ENCODE measurements at places on chromosomes 13 and 19. TPM values are rescaled to one million over a fixed set of nuclear protein-coding genes. Genes with fewer than 3 reads are reported as not detected.
A peak's percentile ranks its signal among the peaks of the same experiment; 100 is the strongest.

- DNase-seq, result no peak
These were observed 134.7 kb downstream of the KCNRG start for GRCh38 chr13:50149932-50150331.

DNA sequence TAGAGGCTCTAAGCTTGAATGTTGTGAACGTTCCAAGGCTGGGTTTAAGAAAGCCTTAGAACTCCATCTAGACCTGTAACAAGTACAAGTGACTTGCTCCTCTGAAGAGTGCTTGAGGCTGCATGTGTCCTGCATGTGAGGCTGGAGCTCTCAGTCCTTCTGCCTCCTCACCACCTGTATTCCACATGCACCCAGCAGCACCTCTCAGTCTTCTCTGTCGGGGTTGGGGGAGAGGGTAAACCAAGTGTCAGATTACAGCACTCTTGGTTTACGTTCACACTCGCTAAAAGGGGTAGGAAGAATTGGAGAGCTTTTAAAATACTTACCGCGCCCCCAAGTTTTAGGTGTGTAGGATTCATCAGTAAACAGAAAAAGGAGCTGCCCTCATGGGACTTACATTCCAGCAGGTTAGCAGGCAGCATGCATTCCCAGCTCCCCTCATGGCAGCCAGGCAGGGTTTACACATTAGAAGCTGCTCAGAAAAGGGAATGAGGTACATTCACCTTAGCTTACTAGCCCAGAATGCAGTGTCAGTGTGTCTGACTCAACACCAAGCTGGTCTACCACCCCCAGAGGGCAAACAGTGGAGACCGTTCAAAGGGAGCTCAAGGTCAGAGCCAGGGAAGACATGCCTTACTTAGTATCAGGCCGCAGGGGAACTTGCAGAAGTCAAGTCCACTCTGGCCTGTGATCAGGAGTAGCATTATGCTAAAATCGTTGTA, 248.1 kb downstream of the PCCA start:
- no peak for DNase-seq

DNA sequence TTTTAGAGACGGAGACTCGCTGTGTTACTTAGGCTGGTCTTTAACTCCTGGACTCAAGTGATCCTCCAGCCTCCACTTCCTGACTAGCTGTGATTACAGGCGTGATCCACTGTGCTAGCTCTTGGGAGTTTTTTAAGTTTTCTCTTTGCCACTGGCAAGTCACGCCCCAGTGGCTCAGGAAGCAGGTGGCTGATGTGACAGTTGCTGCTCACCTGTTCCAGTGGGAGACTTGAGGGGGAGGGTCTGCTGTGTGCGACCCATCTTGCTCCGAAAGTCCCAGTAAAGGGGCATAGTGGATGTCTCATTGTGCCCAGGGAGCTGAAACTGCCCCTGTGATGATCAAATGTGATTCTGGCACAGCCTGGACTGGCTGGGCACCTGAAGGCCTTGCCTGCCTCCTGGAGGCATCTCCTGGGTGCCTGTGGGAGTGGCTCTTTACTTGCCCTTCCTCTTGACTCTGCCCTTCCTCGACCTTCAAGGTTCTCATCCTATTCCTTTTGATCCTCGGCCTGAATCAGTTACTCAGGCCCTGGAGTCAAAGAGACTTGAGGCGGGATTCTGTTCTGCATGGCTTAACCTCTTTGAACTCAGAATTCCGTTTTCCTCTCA, 7.8 kb downstream of the SMARCA4 start:
- DNase-seq, result no peak

DNA sequence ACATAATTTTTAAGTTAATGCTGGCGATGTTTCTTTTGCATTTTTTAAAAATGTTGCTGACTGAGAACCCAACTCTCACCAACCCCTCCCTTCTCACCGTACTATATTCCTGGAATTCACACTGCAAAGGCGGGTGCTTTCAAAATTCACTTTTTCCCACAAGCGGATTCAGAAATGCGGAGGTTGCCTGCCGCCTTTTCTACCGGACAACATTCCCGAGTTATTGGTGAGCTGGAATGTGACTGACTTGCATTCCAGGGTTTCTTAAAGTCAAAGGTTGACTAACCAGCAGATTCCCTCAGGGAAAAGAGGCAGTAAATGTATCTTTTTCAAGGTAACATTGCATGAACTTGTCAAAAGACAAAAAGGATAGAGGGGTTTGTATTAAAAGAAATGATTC, 113.3 kb downstream of the RAB20 start:
- DNase-seq, result no peak

- no peak for DNase-seq
These were observed 10.0 kb downstream of the C3 start for GRCh38 chr19:6710273-6711077.

GRCh38 chr13:80668452-80668851, 327.5 kb upstream of the SPRY2 start:
- no peak for DNase-seq

The ZNF284 gene
- 5.9 TPM for polyA plus RNA-seq

DNA sequence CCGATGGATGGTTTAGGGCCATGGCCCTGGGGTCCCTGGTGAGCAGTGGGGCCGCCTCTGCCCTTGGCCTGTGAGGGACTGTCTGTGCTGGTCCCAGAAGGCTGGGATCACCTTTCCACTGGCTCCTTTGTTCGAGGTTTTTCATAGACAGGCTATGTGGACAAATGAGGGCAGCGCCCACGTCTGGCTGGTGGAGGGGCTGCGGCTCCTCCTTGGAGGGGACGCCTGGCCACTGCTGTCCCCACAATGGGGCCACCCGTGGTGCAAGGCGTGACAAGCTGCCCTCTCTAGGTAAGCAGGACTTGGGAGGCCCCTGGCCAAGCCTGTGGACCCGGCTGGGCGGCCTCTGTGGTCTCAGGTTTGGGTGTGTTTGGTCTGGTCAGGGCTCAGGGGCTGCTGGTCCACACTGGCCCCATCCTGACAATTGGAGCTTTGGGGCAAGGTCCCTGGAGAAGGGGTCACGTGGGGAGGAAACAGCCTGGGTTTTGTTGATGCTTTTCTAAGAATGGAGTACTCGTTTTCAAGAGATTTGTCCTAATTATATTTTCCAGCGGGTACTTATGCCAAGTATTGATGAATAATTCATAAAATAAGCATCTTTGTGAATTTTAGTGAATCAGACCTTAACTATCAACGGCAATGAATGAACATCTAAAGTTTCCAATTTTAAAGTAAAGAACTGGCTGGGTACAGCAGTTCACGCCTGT, 33.3 kb downstream of the MCF2L start:
- no peak for DNase-seq

The CEACAM1 gene
- 13.4 TPM for polyA plus RNA-seq

GRCh38 chr19:53195265-53195903, 2.2 kb upstream of the ZNF665 start:
- peak; percentile 84 for DNase-seq

DNA sequence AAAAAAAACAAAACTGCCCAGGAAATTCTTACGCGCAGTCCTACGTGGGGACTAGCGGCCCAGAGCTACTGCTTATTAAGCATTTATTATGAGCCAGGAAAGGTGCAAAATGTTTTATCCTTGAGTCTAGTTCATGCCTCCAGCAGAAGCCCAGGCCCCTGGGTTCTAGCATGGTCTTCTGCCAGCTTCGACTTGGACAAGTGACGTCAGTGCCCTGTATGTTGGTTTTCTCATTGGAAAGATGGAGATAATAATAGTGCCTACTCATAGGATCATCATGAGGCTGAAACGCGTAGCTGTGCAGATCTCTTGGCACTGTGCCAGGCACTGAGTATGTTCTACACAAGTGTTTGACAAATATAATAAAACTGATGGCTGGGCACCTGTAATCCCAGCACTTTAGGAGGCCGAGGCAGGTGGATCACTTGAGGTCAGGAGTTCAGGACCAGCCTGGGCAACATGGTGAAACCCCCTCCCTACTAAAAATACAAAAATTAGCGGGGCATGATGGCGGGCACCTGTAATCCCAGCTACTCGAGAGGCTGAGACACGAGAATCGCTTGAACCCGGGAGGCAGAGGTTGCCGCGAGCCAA, 12.4 kb upstream of the SULT2B1 start:
- no peak for DNase-seq

The ZNF98 gene
- polyA plus RNA-seq, result 2.1 TPM

The SMAD9 gene
- 28.5 TPM for polyA plus RNA-seq

The GRK1 gene
- 0.08 TPM for polyA plus RNA-seq

- DNase-seq, result no peak
These were observed 15.0 kb downstream of the LIPE start for GRCh38 chr19:42412227-42412626.

The KCNK6 gene
- polyA plus RNA-seq, result 4.0 TPM

DNA sequence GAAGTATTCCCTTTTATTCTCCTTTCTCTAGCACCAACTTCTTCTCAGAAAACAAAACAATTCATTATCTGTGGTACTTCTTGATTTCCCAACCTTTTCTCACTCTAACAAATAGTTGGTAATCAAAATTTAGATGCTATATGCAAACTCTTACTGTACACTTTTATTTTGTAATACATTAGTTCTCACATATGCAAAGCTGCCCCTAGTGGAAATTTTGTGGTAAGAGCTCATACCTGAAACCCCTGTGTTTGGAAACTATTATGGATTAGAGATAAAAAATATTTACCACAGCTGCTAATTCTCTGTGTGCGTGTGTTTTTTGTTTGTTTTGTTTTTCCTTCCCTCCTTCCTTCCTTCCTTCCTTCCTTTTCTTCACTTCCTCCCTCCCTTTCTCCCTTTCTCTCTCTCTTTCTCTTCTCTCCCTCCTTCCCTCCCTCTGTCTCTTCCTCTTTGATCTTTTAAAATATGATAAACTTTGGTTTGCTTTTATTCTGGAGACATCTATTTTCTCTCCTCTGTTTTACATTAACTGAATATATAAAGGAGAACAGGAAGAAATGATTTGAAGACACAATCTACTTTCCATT, 537.4 kb downstream of the SLITRK6 start:
- DNase-seq, result no peak

GRCh38 chr13:30806784-30807183, 71.4 kb downstream of the ALOX5AP start:
- DNase-seq, result no peak

The FPR2 gene
- 0.38 TPM for polyA plus RNA-seq

GRCh38 chr19:13959962-13960862, 7.9 kb downstream of the DCAF15 start:
- DNase-seq, result no peak

- no peak for DNase-seq
These were observed 61.5 kb upstream of the TDRD3 start for GRCh38 chr13:60335531-60335930.

DNA sequence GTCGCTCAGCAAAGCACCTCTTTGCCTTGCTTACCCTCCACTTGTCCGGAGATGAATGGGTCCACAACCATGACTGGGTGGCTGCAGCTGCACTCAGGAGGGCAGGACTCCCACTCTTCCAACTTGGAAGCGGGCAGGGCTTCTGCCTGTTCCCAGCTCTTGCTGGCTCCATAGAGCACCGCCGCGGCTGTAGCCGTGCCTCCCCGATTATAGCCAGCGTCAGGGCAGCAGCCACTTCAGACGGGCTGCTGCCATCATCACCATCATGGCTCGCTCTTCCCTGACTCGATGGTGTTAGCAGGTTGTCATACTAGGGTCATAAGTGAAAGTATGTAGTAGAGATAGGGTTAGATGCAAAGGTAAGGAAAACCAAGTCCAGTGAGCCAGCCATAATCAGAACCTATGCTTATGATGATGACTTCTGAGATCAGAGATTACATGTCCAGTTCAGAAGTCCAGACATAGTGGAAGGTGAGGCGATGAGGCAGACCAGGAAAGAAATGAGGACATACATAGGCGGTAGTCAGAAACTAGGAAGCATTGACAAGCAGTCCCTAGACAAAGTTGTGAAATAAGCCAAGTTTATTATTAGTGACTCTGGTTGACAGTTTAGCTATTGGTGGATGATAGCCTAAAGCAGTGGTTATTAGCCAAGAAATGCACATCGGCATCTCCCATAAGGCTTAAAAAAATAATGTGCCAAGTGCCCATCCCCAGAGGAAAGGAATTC, 4.4 kb upstream of the INTS6 start:
- DNase-seq, result no peak

The C19orf85 gene
- polyA plus RNA-seq, result not detected

GRCh38 chr13:83423381-83423780, 458.9 kb downstream of the SLITRK1 start:
- no peak for DNase-seq

GRCh38 chr19:47661161-47661560, 52.1 kb upstream of the EHD2 start:
- no peak for DNase-seq

GRCh38 chr13:28564030-28564429, 69.1 kb upstream of the FLT1 start:
- no peak for DNase-seq

- DNase-seq, result no peak
These were observed 5.5 kb downstream of the EPS8L1 start for GRCh38 chr19:55080968-55081769.

The ZNF610 gene
- 15.3 TPM for polyA plus RNA-seq

DNA sequence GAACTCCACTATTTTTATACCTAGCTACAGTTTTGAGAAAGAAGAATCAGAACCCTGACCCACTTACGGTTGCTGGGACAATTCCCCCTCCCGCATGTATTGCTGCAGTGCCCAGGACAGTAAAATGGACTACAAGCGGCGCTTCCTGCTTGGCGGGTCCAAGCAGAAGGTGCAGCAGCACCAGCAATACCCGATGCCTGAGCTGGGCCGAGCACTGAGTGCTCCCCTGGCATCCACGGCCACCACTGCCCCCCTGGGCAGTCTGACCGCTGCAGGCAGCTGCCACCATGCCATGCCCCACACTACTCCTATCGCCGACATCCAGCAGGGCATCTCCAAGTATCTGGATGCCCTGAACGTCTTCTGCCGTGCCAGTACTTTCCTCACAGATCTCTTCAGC, 46.0 kb downstream of the GARRE1 start:
- no peak for DNase-seq

The IGFL4 gene
- polyA plus RNA-seq, result 0.88 TPM

The XAB2 gene
- polyA plus RNA-seq, result 42.6 TPM

GRCh38 chr13:112124141-112124540, 57.2 kb downstream of the SOX1 start:
- DNase-seq, result no peak

The SDHAF1 gene
- polyA plus RNA-seq, result 15.7 TPM

GRCh38 chr13:25958986-25959385, 92.8 kb downstream of the SHISA2 start:
- no peak for DNase-seq

DNA sequence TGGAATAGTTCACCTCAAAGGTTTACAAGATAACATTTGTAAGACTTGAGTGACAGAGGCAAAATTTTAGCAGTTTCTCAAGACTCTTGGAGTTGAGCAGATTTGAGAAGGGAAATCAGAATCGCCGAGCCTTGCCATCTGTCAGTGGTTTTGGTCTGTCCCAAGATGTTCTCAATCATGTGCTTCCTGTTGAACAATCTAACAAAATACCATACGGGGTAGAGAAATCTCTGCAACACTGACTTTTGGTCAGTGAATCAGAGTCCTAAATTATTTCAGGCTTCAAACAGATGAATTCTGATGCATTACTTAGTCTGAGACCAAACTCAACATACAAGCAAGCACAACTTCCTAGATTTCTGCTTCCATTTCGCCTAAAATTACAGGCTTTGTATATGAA, 3.8 kb downstream of the KCTD12 start:
- DNase-seq, result no peak

GRCh38 chr13:59546178-59546577, 617.5 kb downstream of the DIAPH3 start:
- DNase-seq, result no peak

The GARIN5A gene
- 10.6 TPM for polyA plus RNA-seq
